ENCODE measurements at places on chromosomes 3 and 15. TPM values are rescaled to one million over a fixed set of nuclear protein-coding genes. Genes with fewer than 3 reads are reported as not detected.

DNA sequence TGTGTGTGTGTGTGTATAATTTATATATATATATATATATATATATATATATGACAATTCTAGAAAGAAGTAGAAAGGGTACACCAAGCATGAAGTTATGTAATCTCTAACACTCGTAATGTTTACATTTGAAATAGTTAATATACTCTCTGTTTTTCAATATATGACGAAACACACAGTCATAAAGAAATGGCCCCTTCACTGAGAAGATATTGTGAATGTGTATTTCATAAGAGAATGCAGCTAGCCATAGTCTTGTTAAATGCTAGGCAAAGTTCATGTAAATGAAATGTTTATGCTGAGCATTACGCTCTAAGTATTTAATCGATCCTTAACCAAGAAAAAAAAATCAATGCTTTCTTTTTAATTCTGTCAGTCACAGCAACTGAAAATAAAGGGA is 154.7 kb upstream of the TSPAN3 start:
- H3K27ac ChIP-seq: no peak overlapping the region
- no peak for DNase-seq
- H3K36me3 ChIP-seq: no peaks in the 10 kb centered on the region

- H3K4me1 ChIP-seq: peaks cover 1% of the 10 kb centered on the region
- no peak overlapping the region for H3K4me3 ChIP-seq
- no peak overlapping the region for H3K27ac ChIP-seq
- no peaks in the 10 kb centered on the region for H3K27me3 ChIP-seq
- DNase-seq: no peak
Observed at GRCh38 chr3:43185983-43186314, 80.1 kb upstream of the POMGNT2 start.

GRCh38 chr15:67542420-67543347 is at the start of gene MAP2K5:
Gene MAP2K5 (plus strand): TSS chr15:67542703. CDS start chr15:67543336, 633 bp downstream.
- H3K4me1 ChIP-seq: peaks cover 25% of the 10 kb centered on the region
- peak within 1 kb of the TSS; percentile 87 for H3K27ac ChIP-seq
- H3K27me3 ChIP-seq: no peaks in the 10 kb centered on the region
- peak; percentile 96 for DNase-seq
- H3K4me3 ChIP-seq: peak within 1 kb of the TSS; percentile 88

Gene CNTN6
- 0.17 TPM for total RNA-seq

- no peaks in the 10 kb centered on the region for H3K36me3 ChIP-seq
- no peak overlapping the region for H3K4me3 ChIP-seq
- no peaks in the 10 kb centered on the region for H3K4me1 ChIP-seq
- DNase-seq: no peak
- no peaks in the 10 kb centered on the region for H3K27me3 ChIP-seq
Observed at GRCh38 chr15:69525543-69525942, 72.9 kb downstream of the RPLP1 start.

Gene ALG1L2
- total RNA-seq: not detected

Gene ATP13A5
- not detected for total RNA-seq

DNA sequence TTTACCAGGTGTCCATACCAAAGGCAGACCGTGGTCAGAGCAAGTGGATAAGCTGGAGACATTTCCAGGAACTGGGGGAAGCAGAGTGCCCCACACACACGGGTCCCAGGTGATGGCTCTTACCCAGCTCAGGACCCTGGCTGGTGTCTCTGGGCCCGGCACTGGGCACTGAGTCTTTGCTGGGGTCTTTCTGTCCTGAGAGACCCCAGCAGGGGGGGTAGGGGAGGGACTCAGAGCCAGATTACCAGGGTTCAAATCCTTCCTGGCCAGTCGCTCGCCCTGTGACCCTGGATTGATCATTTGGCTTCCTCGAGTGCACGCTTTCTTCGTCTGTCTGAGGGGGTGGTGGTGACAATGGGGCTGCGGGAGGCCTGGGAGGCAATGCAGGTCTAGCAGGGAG is 95.7 kb downstream of the PLXNA1 start:
- no peak overlapping the region for H3K4me3 ChIP-seq
- H3K4me1 ChIP-seq: no peaks in the 10 kb centered on the region
- DNase-seq: no peak
- H3K36me3 ChIP-seq: no peaks in the 10 kb centered on the region
- H3K27me3 ChIP-seq: no peaks in the 10 kb centered on the region

GRCh38 chr3:187567661-187568121 is 102.5 kb downstream of the SST start:
- no peaks in the 10 kb centered on the region for H3K27me3 ChIP-seq
- no peak overlapping the region for H3K27ac ChIP-seq
- no peaks in the 10 kb centered on the region for H3K36me3 ChIP-seq
- H3K4me3 ChIP-seq: no peak overlapping the region

DNA sequence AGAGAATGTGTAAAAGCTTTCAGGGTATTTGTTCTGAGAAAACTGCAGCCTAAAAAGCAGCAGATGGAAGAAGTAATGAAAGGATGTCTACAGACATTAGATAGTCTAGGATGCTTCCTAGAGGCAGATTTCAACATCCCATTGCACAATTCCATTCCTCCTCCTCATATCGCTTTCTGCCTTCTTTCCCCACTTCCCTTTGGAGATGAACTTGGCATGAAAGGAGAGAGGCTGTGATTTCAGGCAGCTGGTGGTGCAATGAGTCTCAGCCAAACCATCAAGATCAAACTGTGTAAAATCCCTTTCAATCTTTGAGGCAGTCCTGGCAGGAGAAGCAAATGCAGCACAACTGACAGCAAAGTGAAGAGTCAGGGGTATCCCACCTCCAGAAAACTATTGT is 438.7 kb upstream of the KCNMB2 start:
- no peak for DNase-seq
- no peaks in the 10 kb centered on the region for H3K4me1 ChIP-seq
- no peak overlapping the region for H3K4me3 ChIP-seq
- H3K27ac ChIP-seq: no peak overlapping the region

GRCh38 chr15:70327856-70328678 is 230.3 kb upstream of the TLE3 start:
- no peak for DNase-seq
- H3K27me3 ChIP-seq: no peaks in the 10 kb centered on the region
- peaks cover 44% of the 10 kb centered on the region for H3K4me1 ChIP-seq
- H3K36me3 ChIP-seq: no peaks in the 10 kb centered on the region
- no peak overlapping the region for H3K4me3 ChIP-seq

GRCh38 chr3:42159706-42160472 is 68.7 kb downstream of the TRAK1 start:
- H3K4me1 ChIP-seq: peaks cover 53% of the 10 kb centered on the region
- H3K27me3 ChIP-seq: no peaks in the 10 kb centered on the region
- DNase-seq: no peak
- peak overlapping the region; percentile 24 for H3K4me3 ChIP-seq
- no peaks in the 10 kb centered on the region for H3K36me3 ChIP-seq

Gene RETNLB
- not detected for total RNA-seq

DNA sequence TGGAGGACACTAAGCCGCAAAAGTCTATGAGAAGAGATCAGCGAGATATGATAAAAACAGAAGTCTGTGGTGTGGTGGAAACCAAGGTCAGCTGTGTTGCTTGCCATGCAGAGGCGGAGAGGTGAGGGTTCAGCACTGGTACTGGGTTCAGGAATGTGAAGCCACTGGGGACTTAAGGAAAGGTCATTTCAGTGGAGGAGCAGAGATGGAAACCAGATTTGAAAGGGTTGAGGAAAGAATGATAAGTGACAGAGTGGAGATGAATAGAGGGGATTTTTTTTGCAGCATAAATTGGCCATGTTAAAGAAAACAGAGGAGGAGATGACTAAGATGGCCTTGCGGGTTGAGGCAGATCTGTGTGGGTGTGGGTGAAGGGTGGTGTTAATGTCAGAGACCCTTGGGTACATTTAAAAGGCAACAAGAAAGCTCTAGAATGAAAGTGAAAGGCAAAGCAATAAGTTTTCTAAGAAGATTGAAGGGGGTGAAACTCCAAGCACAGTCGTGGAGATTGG is 265.5 kb downstream of the ADAMTSL3 start:
- no peak overlapping the region for H3K4me3 ChIP-seq
- H3K27me3 ChIP-seq: no peaks in the 10 kb centered on the region
- no peak overlapping the region for H3K27ac ChIP-seq
- no peaks in the 10 kb centered on the region for H3K36me3 ChIP-seq

- no peaks in the 10 kb centered on the region for H3K36me3 ChIP-seq
- no peak overlapping the region for H3K27ac ChIP-seq
- H3K4me1 ChIP-seq: peaks cover 11% of the 10 kb centered on the region
- no peaks in the 10 kb centered on the region for H3K27me3 ChIP-seq
Observed at GRCh38 chr15:71357321-71357732, 242.1 kb downstream of the THSD4 start.

Gene CHRFAM7A
- total RNA-seq: 0.17 TPM

GRCh38 chr15:69829974-69830373 is 267.7 kb downstream of the TLE3 start:
- no peaks in the 10 kb centered on the region for H3K4me1 ChIP-seq
- H3K27ac ChIP-seq: no peak overlapping the region
- DNase-seq: no peak
- H3K27me3 ChIP-seq: peaks cover 4% of the 10 kb centered on the region
- H3K36me3 ChIP-seq: no peaks in the 10 kb centered on the region
- H3K4me3 ChIP-seq: no peak overlapping the region
